ENCODE measurements at places on chromosomes 12 and 14.

GRCh38 chr12:5548152-5548943, 116.4 kb downstream of the NTF3 start:
- no peak for DNase-seq

- DNase-seq, result no peak
These were observed 1071.4 kb downstream of the BCL11B start for GRCh38 chr14:98200601-98201000.

DNA sequence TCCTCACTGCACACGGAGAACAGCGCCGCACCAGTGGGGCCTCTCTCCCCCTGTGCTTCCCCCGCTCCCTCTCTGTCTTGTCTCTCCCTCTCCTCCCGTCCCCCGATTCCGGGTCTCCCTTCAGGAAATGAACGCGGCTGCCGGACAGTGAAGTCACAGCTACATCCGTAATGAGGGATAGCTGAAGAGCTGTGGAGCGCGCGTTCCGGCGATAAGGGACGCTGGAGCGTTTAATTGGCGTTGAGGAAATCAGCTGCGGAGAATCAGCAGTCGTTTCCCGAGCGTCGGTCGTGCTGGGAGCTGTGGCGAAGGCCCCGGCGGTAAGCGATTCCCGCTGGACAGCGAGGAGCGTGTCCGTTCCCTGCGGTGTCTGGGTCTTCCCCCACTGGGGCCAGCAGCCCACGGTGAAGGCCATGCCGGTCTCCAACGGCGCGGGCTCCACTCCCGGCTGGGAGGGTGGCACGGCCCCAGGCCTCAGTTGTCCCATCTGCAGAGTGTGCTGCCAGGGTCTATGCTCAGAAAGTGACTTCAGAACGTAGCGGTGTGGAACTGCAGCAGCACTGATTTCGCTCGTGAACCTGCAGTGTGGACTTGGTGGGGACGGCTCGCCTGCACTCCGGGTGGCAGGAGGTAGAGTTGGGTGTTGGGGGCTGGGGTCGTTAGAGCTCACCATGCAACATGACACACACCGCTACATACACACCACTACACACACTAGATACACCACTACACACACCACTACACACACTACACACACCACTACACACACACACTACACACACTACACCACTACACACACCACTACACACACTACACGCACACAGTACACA, 10.9 kb downstream of the NOC4L start:
- peak; percentile 6 for DNase-seq

GRCh38 chr12:69030321-69030720, 97.3 kb upstream of the CPM start:
- no peak for DNase-seq

GRCh38 chr14:55000381-55000780, 26.5 kb downstream of the WDHD1 start:
- no peak for DNase-seq

GRCh38 chr12:119292893-119293630, 41.5 kb upstream of the CCDC60 start:
- no peak for DNase-seq

DNA sequence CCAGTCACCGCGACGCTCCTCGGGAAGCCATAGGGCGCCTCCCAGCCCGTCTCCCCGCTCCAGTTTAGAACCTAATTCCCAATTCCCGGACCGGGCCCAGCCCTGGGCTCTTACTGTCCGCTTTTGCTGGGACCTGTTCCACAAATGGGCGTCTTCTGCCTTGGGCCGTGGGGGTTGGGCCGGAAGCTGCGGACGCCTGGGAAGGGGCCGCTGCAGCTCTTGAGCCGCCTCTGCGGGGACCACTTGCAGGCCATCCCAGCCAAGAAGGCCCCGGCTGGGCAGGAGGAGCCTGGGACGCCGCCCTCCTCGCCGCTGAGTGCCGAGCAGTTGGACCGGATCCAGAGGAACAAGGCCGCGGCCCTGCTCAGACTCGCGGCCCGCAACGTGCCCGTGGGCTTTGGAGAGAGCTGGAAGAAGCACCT, 797 bp downstream of the UNG start:
- DNase-seq, result peak; percentile 31

- DNase-seq, result no peak
These were observed 54.6 kb downstream of the NUAK1 start for GRCh38 chr12:106084014-106084671.

DNA sequence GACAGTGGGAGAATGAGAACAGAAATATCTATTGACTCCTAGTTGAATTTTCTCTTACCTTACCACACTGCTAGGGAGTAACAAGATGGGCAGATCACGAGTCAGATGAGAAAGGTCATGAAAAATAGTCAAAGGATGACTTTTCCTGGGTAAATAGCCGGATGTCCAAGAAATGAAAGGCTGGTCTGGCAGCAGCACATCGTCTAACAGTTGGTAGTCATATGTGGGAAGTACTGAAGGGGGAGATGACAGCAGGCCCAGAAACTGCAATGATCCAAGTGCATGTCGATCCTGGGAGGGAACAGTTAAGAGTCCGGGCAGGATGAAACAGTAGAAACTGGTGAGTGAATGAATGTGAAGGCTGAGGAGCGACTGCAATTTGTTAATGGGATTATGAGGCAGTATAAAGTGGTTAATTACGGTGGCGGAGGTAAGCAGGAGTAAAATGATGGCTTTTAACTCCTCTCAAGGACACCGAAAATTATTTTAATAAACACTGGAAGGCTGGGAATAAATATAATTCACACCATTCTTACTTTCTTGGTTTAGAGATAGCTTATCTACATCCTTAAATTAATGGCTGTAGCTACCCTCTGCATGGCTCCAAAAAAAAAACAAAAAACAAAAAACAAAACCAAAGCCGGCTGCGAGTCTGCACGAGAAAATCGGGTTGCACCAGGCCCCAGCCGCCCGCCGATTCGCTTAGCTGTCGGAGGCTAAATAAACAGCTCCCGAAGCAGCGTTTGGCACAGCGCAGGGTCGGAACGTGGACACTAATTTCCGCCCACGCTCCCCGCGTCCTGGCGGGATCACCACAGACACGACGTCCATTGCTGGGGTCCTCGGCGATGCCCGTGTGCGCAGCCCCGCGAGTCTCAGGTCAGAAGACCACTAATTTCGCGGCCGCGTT, 1.0 kb upstream of the ERC1 start:
- DNase-seq, result peak; percentile 33

DNA sequence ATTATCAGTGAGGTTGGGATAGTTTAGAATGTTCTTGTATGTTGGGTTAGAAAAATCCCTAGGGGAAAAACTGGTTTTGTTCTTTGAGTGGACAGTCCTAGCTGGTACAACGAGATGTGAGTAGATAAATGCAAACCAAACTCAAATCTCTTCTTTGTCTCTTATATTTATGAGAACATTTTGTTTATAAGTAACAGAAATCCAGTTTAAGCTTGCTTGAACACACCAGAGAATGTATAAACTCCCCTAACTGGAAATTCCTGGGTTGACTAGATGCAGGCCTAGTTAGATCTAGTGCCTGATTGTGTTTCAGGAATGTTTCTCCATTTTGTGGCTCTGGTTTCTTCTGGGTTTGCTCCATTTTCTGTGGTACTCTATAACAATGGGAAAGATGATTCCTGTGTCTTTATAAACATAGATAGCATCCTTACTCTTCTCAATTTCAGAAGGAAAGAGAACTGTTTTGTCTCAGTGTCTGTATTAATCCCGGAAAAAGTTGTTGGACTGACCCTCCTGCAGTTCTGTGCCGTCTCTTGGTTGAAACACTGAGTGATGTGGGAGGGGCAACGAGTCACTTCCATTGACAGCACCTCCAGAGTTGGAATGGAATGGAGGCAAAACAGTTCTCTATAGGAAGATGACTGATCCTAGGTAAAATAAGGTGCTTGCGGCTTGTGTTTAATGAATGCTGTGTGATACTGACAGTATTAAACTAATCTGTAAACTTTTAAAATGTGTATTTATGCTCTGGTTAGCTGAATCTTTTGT, 244.8 kb downstream of the TMTC2 start:
- no peak for DNase-seq

DNA sequence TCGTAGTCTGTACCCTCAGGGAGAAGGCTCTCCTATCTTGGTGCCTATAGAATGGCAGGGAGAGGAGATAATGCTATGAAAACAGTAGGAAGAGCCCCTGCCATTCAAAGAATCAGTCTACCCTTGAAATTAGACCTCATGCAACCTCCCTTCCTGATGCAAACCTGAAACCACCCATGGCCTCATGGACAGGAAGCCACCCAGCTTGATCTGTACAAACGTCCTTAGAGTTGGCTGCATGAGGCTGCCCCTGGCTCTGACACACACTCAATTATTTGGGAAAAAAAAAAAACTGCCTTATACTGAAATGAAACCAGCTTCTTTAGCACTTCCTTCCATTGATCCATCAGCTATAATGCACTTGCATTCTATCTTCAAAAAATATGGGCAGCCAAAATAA, 116.6 kb upstream of the BCL2L14 start:
- no peak for DNase-seq

DNA sequence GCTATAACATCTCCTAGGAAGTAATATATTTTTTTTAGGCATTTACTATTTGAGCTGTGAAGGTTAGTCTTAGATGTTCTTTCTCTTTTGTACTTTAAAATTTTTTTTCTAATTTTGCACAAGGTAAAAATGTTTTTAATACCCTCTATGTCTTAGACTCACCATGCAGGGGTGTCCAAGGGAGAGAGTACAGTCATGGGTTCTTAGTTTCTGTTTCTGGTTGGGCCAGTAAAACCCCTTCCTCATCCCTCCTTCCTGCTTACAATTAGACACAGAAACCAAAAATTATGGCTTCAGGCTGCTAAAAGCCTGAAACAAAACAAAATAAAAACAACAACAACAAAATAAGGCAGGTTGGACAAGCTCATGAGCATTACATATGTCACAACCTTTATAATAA, 193.0 kb downstream of the SYT1 start:
- no peak for DNase-seq

GRCh38 chr12:109461846-109462756, 15.0 kb downstream of the KCTD10 start:
- no peak for DNase-seq

DNA sequence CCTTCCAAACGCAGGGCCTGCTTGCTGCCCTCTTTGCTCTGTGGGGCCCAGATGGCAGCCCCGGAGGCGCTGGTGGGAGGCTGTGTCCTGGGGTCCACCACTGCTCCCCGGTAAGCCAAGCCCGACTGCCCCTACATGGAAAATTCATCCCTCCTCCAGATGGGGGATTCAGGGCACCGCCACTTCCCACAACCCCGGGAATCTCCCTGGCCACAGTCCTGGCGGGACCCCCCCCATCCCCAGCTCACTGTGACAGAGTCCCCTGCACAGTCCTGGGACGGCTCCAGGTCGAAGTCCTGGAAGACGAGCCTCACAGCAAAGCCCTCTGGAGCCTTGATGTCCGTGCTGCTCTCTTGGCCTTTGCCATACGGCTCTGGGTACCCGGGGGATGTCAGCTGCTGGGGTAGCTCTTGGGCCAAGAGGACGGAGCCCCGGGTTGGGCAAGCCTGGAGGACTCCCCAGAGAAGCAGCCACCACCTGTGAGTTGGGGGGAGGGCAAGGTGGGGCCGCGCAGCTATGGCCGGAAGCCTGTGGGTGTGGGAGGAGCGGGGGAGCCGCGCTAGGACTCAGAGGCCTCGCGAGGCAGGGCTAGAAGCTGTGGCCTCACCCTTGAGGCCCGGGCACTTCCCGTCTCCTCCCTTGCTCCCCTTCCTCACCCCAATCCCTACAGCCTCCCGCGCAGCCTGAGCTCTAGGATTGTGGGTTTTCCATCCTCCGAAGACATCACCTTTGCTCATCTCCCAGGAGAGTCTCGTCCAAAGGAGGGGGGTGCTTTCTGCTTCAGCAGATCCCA, 815 bp downstream of the C1RL start:
- peak; percentile 50 for DNase-seq

DNA sequence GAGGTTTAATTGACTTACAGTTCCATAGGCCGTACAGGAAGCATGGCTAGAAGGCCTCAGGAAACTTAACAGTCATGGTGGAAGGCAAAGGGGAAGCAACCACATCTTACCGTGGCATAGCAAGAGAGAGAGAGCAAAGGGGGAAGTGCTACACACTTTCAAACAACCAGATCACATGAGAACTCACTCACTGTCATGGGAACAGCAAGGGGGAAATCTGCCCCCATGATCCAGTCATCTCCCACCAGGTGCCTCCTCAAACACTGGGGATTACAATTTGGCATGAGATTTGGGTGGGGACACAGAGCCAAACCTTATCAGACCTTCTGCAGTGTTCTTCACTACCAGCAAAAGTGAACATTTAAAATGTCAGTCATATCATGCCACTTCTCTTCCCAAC, 58.9 kb downstream of the USP15 start:
- DNase-seq, result no peak

- DNase-seq, result no peak
These were observed 54.7 kb downstream of the PRIMA1 start for GRCh38 chr14:93733631-93734030.

DNA sequence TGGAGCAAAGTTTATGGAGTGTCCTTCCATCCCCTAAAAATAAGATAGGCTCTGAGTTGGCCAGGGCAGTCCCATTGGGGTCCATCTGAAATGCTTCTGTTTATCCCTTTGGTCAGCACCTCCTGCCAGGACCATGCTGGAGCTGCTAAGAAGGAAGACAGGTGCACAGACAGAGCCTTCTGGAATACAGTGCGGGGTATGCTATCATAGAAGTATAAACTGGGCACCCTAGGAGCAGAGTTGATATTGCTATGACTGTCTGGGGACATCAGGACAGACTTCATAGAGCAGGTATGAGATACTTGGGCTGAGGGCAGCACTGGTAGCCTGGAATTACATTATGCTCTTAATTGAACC, 170.4 kb upstream of the HIF1A start:
- no peak for DNase-seq

- no peak for DNase-seq
These were observed 557.7 kb downstream of the FSCB start for GRCh38 chr14:43949400-43949799.

DNA sequence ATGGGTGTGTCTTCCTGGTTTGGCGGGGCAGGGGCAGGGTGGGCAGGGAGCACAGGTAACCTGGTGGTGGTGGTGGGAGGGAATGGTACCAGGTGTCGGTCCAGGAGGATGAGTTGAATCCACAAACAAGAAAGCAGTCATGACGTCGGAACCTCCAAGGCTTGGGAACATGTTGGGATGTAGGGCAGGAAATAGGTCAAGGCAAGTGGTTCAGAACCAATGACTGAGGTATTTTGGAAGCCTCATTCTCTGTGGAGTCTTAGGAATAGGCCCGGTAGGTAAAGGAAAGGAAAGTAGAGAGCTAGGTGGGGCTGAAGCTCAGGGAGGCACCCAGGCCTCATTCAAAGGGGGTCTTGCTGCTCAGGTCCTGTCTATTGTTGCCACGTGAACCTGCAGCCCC, 39.1 kb upstream of the TMED10 start:
- no peak for DNase-seq
